Activated B cell treated with CpG ODN at 0.5 μM for 24 hours (primary cell): ENCODE measurements at places on chromosomes 5 and 9.

DNA sequence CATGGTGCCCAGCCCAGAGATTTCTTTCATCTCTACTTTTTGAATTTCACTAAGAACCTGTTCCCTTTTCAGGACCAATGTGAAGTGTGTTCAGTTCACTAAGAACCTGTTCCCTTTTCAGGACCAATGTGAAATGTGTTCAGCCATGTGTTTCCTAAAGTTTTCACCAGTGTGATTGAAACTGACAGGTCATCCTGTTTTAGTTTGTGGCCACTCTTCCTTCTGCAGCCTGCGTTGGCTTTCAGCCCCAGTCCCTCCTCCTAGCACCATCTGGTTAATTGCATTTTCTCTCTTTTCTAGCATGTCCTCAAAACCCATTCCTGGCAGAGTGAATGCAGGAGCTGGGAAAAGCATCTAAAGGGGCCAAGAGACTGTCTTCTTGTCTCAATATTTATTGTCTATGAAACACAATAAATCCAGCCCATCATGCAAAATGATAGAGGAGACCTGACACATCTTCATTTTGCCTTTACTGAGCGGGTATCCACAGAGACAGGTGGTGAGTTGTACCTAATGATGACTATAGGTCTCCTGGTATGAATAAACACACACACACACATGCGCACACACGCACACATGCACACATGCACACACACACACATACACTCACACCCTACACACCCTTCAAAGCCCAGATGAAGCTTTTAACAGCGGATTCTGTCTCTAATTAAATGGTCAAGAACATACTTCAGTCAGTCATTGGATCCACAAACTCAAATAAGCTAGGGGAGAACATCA is 6.1 kb upstream of the PANK3 start:
- H3K27me3 ChIP-seq = peaks cover 14% of the 10 kb centered on the region
- H3K4me3 ChIP-seq = no peak overlapping the region
- no peaks in the 10 kb centered on the region for H3K36me3 ChIP-seq
- DNase-seq = no peak
- H3K4me1 ChIP-seq = peaks cover 10% of the 10 kb centered on the region
- no peak overlapping the region for H3K27ac ChIP-seq

- no peak overlapping the region for H3K4me3 ChIP-seq
- no peak for DNase-seq
- peaks cover 34% of the 10 kb centered on the region for H3K4me1 ChIP-seq
- H3K27ac ChIP-seq = no peak overlapping the region
- peaks cover 62% of the 10 kb centered on the region for H3K36me3 ChIP-seq
Observed at GRCh38 chr9:112295174-112295573, 38.2 kb downstream of the PTBP3 start.

- H3K36me3 ChIP-seq = no peaks in the 10 kb centered on the region
- H3K4me3 ChIP-seq = no peak overlapping the region
- no peaks in the 10 kb centered on the region for H3K4me1 ChIP-seq
- no peak for DNase-seq
Observed at GRCh38 chr5:107487056-107487542, 183.6 kb downstream of the EFNA5 start.

GRCh38 chr9:84519413-84519812 is 150.1 kb upstream of the NTRK2 start:
- DNase-seq = no peak
- H3K36me3 ChIP-seq = no peaks in the 10 kb centered on the region
- H3K27ac ChIP-seq = no peak overlapping the region
- no peak overlapping the region for H3K4me3 ChIP-seq
- H3K4me1 ChIP-seq = no peaks in the 10 kb centered on the region

DNA sequence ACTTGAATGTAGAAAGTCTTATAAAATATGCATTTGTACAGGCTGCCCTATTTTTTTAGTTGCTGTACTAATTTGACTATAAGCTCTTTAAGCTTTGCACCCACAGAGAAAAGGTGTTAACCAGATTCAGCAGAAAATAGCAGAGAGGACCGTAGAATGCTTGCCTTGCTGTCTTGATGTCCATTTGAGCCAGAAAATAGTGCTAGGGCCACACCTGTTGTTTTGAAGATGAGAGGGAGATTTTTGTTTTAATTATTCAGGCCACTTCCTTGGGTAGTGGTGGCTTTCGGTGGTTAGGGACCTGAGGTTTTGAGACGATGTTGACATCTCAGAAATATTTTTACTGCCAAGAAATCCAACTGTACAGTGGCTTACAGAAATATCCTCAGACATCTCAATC is 196.0 kb downstream of the SPATA31D1 start:
- H3K4me1 ChIP-seq = peaks cover 37% of the 10 kb centered on the region
- peak overlapping the region; percentile 3 for H3K4me3 ChIP-seq
- peak overlapping the region; percentile 74 for H3K27ac ChIP-seq
- no peak for DNase-seq
- no peaks in the 10 kb centered on the region for H3K27me3 ChIP-seq

DNA sequence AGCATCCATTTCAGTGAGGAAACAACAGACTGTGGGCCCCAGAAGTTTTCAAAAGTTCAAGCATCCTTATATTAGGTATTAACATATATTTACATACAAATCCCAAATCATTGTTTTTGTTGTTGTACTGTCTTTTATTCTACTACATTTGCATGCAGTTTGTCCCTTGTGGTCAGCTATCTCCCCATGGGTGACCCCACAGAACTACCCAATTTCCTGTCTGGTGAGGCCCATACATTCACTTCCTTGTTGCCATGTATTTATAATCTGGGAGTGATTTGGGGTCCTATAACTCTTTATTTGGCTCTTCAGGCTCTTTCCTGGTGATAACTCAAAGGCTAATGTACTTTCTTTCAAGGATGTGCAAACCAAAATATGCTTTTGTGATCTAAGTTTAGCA is 3.3 kb upstream of the CD180 start:
- DNase-seq = no peak

- H3K4me1 ChIP-seq = no peaks in the 10 kb centered on the region
- no peak overlapping the region for H3K4me3 ChIP-seq
- no peaks in the 10 kb centered on the region for H3K36me3 ChIP-seq
Observed at GRCh38 chr9:137371946-137372651, 50.9 kb downstream of the EXD3 start.

GRCh38 chr9:96382839-96383164 is 709 bp downstream of the SLC35D2 start:
- peaks cover 10% of the 10 kb centered on the region for H3K4me1 ChIP-seq
- DNase-seq = no peak
- H3K36me3 ChIP-seq = no peaks in the 10 kb centered on the region

GRCh38 chr9:4038182-4038723 is 261.6 kb downstream of the GLIS3 start:
- no peak overlapping the region for H3K4me3 ChIP-seq
- H3K27me3 ChIP-seq = peaks cover 3% of the 10 kb centered on the region
- no peak overlapping the region for H3K27ac ChIP-seq
- no peaks in the 10 kb centered on the region for H3K36me3 ChIP-seq

DNA sequence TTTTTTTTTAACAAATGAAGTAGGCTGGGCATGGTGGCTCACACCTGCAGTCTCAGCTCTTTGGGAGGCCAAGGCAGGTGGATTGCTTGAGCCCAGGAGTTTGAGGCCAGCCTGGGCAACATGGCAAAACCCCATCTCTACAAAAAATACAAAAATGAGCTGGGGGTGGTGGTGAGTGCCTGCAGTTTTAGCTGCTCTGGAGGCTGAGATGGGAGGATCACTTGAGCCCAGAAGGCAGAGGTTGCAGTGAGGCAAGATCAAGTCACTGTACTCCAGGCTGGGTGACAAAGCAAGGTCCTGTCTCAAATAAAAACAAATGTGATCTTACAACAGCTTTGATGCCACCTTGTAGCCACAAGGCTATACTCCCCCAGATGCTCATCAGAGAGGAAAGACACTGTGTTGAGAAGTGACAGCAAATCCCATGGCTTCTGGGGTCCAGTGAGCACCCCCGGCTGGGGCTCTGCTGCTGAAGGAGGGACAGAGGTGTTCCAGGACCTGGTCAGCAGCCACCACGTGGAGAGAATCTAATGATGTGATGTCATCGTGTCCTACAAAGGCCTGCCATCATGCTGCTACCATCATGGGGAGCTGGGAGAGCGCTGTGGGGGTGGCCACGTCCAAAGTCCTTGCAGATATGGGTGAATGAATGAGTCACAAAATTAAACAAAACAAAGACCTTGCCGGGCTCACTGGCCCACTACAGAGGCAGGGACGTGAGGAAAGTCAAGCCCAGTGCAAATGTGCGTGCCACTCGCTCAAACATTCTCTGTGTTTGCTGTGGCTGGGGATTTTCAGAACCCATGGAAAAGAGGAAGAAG is 60.7 kb downstream of the PRRT1B start:
- H3K4me3 ChIP-seq = no peak overlapping the region
- H3K4me1 ChIP-seq = no peaks in the 10 kb centered on the region
- H3K36me3 ChIP-seq = peaks cover 97% of the 10 kb centered on the region
- no peak for DNase-seq
- H3K27ac ChIP-seq = no peak overlapping the region

GRCh38 chr5:141835928-141836670 is 42.1 kb downstream of the PCDH1 start:
- no peak for DNase-seq
- no peaks in the 10 kb centered on the region for H3K36me3 ChIP-seq
- no peak overlapping the region for H3K27ac ChIP-seq
- peaks cover 14% of the 10 kb centered on the region for H3K4me1 ChIP-seq
- peaks cover 29% of the 10 kb centered on the region for H3K27me3 ChIP-seq
- H3K4me3 ChIP-seq = no peak overlapping the region

DNA sequence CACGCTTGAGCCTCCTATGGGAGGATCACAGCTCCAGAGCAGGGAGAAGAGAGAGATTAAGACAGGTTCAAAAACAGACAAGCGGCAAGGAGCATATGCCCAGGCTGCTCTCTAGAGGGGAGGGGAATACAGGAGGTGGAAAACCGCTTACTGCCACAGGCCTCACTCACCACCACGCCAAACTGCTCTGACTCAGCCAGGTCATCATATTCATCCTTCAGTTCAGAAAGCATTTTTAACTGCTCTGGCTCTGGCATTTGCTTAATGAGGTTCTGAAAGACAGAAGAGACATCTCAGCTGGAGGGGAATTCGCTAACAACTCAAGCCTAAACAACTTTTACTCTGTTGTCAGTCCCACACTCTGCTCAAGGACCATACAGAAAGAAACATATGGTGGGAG is 40.1 kb downstream of the PCDHGC5 start:
- H3K27ac ChIP-seq = no peak overlapping the region
- H3K27me3 ChIP-seq = no peaks in the 10 kb centered on the region
- no peak overlapping the region for H3K4me3 ChIP-seq
- H3K36me3 ChIP-seq = peaks cover 5% of the 10 kb centered on the region
- H3K4me1 ChIP-seq = peaks cover 10% of the 10 kb centered on the region

DNA sequence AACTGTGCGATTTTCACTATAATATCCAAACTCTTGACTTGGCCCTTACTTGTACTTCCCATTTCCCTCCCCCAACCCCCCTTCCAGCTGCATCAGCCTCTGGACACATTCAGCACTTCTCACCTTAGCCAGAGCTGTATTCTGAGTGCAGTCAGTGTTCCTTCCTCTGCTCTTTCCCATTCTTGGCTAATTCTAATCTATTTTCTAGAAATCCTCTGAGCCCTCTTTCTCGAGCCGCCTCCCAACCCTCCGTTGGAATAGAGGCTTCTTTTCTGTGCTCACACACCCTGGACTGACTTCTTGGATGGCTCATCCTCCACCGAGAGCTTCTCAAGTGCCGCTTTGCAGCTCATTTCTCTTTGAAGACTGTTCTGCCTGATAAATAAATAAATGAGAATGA is 188.8 kb downstream of the NTRK2 start:
- no peak overlapping the region for H3K4me3 ChIP-seq
- no peaks in the 10 kb centered on the region for H3K36me3 ChIP-seq
- H3K27me3 ChIP-seq = no peaks in the 10 kb centered on the region
- no peak for DNase-seq
- H3K27ac ChIP-seq = no peak overlapping the region
- no peaks in the 10 kb centered on the region for H3K4me1 ChIP-seq
